ENCODE measurements at places on chromosomes 1 and 21.

DNA sequence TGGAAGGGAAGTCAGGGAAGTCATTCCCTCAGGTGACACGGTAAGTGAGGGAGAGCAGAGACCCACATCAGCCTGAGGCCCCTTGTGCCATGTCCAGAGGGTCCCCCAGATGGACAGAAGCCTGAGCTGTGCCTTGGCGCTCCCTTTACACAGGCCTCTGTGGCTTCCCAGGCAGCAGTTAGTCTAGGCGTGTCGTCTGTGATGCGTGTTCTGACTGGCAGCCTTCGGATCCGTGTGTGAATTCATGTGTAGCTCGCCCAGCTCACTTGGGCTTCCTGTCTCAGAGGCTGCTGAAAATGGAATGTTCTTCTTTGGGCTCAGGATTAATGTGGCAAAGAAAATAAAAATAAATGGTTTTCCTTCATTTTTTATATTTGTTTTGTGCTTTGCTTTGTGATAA, 28.3 kb downstream of the PRMT2 start:
- no peak for DNase-seq

DNA sequence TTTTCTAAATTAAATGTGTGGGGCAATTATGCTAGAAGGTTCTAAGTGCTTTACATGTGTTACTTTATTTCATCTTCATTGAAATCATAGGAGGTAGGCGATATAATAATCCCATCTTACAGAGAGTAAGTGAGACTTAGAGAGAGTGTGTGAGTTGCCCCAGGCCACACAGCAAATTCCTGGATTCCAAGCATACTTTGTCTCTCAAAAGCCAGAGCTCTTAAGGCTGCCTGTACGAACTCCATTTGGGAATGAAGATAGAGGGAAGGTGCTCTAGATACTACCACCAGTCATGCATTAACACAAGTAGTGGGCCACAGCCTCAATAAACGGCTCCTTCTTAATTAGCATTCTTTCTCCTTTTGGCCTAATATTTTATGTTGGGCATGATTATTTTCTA, 170.1 kb downstream of the SIPA1L2 start:
- DNase-seq: no peak

DNA sequence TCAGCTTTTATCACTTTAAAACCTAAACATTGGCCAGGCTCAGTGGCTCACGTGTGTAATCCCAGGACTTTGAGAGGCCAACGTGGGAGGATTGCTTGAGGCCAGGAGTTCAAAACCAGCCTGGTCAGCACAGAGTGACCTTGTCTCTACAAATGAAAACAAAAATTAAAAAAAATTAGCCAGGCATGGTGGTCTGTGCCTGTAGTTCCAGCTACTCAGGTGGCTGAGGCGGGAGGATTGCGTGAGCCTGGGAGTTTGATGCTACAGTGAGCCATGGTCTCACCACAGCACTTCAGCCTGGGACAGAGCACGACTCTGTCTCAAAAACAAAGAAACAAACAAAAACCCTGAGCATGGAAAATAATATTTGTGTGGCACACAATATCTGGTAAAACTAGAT, 143.5 kb upstream of the HNRNPU start:
- DNase-seq: no peak

DNA sequence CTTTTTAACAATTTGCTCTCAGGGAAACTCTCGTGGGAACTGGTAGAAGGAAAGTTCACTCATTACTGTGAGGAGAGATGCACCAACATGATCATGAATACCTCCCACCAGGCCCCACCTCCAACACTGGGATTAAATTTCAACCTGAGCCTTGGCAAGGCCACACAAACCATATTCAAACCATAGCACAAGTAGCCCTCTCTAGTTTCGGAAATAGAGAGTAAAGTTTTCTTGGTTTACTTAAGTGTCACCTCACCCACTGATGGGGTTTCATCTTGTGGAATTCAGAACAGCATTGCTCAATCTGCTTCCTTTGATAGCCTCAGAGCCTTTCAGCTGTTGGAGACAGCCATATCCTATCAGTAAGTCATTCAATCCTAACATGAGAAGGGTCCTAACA, 25.5 kb upstream of the CCSAP start:
- no peak for DNase-seq

- no peak for DNase-seq
Measured at GRCh38 chr1:109592916-109593315, 26.5 kb downstream of the GNAT2 start.

DNA sequence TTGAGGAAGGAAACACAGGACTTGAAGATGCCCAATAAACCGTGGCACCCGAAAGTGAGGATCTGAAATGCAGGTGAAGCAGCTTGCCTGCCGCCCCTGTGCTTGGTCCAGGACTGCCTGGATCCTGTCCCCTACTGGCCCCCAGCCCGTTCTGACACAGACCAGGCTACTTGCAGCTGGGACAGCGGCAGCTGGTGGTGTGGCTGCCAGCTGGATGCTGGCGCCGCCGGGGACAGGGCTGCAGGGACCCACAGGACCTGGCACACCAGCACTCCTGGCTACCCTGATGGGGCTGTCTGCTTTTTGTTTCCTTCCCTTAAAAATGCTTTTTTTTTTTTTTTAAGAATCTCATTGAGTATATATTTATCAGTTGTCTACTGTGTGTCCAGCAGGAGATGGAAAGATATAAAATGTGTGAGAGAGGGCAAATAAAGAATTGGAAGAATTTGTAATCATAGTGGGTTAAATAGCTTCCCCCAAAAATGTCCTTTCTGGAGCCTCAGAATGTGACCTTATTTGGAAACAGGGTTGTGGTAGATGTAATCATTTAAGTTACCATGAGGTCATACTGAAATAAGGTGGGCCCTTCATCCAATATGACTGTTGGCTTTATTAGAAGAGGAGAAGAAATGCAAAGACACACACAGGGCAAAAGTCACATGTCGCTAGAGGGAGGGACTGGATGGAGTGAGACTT, 165.6 kb downstream of the DSCAM start:
- no peak for DNase-seq

Data from NAMALWA (cell line).